ENCODE measurements at places on chromosomes 7 and 10. TPM values are rescaled to one million over a fixed set of nuclear protein-coding genes. Genes with fewer than 3 reads are reported as not detected.
A peak's percentile ranks its signal among the peaks of the same experiment; 100 is the strongest.

ASB10 gene
- not detected for total RNA-seq

SFXN4 gene
- total RNA-seq = 7.8 TPM

GRCh38 chr10:126397156-126397555, 8.9 kb upstream of the ADAM12 start:
- peaks cover 4% of the 10 kb centered on the region for H3K4me1 ChIP-seq
- no peak for DNase-seq
- no peak overlapping the region for H3K4me3 ChIP-seq
- no peak overlapping the region for H3K27ac ChIP-seq
- no peaks in the 10 kb centered on the region for H3K36me3 ChIP-seq

GRCh38 chr7:39088730-39089593, 111.3 kb downstream of the POU6F2 start:
- H3K4me3 ChIP-seq = no peak overlapping the region
- H3K27me3 ChIP-seq = peaks cover 7% of the 10 kb centered on the region
- no peaks in the 10 kb centered on the region for H3K4me1 ChIP-seq
- H3K36me3 ChIP-seq = no peaks in the 10 kb centered on the region
- DNase-seq = no peak
- H3K27ac ChIP-seq = no peak overlapping the region

GRCh38 chr10:5607594-5607993, 58.8 kb downstream of the ASB13 start:
- no peak overlapping the region for H3K4me3 ChIP-seq
- no peaks in the 10 kb centered on the region for H3K4me1 ChIP-seq
- H3K27me3 ChIP-seq = no peaks in the 10 kb centered on the region
- H3K27ac ChIP-seq = no peak overlapping the region
- no peak for DNase-seq

- H3K4me3 ChIP-seq = no peak overlapping the region
- H3K36me3 ChIP-seq = peaks cover 8% of the 10 kb centered on the region
- peaks cover 10% of the 10 kb centered on the region for H3K27me3 ChIP-seq
- no peak overlapping the region for H3K27ac ChIP-seq
- H3K4me1 ChIP-seq = peaks cover 12% of the 10 kb centered on the region
Measured at GRCh38 chr7:991729-992656, 9.0 kb downstream of the CYP2W1 start.

GRCh38 chr7:122166275-122166674, 22.2 kb upstream of the AASS start:
- H3K4me3 ChIP-seq = no peak overlapping the region
- no peaks in the 10 kb centered on the region for H3K36me3 ChIP-seq
- no peak overlapping the region for H3K27ac ChIP-seq
- no peak for DNase-seq

DNA sequence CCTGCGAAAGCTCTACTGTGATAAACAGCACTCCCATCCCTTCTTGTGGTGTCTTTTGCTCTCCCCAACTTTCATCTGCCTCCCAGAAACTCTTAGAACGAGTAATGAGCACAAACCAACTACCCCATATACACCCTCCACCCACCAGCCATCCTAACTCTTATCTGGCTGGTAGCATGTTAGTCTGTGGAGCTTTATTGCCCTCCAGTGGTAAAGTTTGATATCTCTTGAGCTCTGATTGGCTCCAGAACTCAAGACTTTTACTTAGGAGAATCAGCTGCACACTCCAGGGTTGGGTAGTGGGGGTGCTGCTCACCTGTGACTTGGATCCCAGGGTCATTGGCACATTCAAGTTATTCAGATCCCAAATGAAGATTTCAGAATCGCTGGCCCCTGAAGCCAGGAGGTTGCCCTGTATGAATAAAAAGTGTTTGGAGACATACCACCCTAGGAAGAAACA, 10.9 kb downstream of the SEC31B start:
- H3K27ac ChIP-seq = peak overlapping the region; percentile 36
- peaks cover 48% of the 10 kb centered on the region for H3K4me1 ChIP-seq
- peak; percentile 39 for DNase-seq
- peak overlapping the region; percentile 2 for H3K4me3 ChIP-seq

DNA sequence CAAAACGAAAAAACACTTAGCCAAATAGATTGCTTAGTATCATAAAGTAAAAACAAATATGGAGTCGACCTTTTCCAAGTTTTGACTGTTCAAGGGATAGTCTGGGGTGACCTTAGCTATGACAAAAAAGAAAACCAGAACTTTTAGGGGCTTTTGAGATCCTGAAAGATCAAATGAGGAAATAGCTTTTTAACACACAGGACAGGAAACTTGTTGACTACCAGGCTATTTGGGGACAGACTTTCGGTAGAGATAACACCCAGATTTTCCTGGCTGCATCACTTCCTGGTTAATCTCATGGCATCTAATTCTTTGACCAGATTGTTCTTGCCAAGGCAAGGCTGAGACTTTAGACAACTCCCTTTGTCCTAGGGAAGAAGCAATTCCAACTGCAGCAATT, 34.5 kb upstream of the EGR2 start:
- peaks cover 13% of the 10 kb centered on the region for H3K4me1 ChIP-seq
- H3K4me3 ChIP-seq = no peak overlapping the region
- DNase-seq = no peak
- H3K27ac ChIP-seq = no peak overlapping the region

- H3K27ac ChIP-seq = no peak overlapping the region
- no peak for DNase-seq
- no peak overlapping the region for H3K4me3 ChIP-seq
- H3K36me3 ChIP-seq = no peaks in the 10 kb centered on the region
- H3K4me1 ChIP-seq = no peaks in the 10 kb centered on the region
- H3K27me3 ChIP-seq = no peaks in the 10 kb centered on the region
Measured at GRCh38 chr7:156034397-156034796, 222.1 kb upstream of the SHH start.

DNA sequence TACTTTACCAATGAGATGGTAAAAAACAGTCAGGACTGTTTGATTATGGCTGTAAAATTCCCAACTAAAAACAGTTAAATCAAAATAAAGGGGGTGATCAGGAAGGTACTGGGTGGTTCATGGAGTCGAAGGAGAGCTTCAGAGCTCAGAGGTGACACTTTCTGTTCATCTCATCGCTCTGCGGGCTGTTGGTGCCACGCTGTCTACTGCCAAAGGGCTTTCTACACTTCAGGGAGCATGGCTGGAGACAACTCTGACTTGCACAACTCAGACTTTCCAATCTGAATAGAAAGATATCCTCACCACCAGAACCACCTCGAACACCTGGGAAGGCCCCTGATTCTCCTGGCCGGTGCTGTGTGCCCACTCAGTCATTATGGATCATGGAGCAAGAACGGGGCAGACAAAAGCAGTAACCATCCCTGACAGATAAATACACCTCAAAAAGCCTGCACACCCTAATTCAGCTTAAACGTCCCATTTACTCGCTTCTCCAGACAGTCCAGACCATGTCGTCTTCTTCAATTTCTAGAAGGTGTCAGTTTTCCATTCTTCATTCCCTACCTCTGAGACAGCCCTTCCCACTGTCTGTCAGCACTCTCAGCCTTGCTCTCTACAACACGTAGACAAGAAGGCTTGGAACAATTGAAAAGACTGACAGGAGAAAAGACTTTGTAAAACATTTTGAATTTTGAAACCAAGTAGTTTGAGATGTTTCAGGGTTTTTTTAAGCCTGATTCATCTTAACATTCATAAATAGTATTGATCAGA, 348.7 kb upstream of the NFE2L3 start:
- no peak overlapping the region for H3K4me3 ChIP-seq
- no peak overlapping the region for H3K27ac ChIP-seq
- DNase-seq = no peak
- H3K36me3 ChIP-seq = no peaks in the 10 kb centered on the region

GRCh38 chr7:94666879-94667587, 11.1 kb upstream of the SGCE start:
- no peak overlapping the region for H3K4me3 ChIP-seq
- no peak overlapping the region for H3K27ac ChIP-seq
- no peaks in the 10 kb centered on the region for H3K27me3 ChIP-seq
- DNase-seq = no peak

DNA sequence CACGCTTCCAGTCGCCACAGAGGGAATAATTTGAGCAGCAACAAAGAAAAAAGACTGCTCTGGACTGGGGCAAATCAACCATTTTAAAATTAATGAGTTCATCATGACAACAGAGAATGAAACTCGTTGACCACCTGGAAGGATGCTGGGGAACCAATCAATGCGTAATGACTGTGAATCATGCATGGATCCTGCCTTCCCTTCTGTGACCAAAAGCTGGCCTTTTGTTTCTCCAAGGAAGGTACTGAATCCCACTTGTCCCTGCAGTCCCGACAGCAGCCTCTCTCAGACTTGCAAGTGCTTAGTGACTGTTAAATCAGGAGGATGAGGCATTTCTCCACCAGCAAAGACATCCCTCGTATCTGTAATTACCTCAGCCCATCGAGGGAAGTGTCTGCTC, 68.0 kb upstream of the TNS3 start:
- no peaks in the 10 kb centered on the region for H3K36me3 ChIP-seq
- peaks cover 6% of the 10 kb centered on the region for H3K4me1 ChIP-seq
- no peak overlapping the region for H3K27ac ChIP-seq
- H3K27me3 ChIP-seq = no peaks in the 10 kb centered on the region
- no peak overlapping the region for H3K4me3 ChIP-seq
- no peak for DNase-seq

GRCh38 chr7:139830292-139830691, 1.2 kb downstream of the TBXAS1 start:
- peaks cover 22% of the 10 kb centered on the region for H3K4me1 ChIP-seq
- H3K36me3 ChIP-seq = no peaks in the 10 kb centered on the region
- DNase-seq = no peak
- no peaks in the 10 kb centered on the region for H3K27me3 ChIP-seq
- peak overlapping the region; percentile 49 for H3K4me3 ChIP-seq

TMEM72 gene
- not detected for total RNA-seq

- DNase-seq = no peak
- peaks cover 5% of the 10 kb centered on the region for H3K4me1 ChIP-seq
- peaks cover 23% of the 10 kb centered on the region for H3K36me3 ChIP-seq
- no peak overlapping the region for H3K4me3 ChIP-seq
Measured at GRCh38 chr10:62005281-62005680, 103.8 kb downstream of the ARID5B start.

DNA sequence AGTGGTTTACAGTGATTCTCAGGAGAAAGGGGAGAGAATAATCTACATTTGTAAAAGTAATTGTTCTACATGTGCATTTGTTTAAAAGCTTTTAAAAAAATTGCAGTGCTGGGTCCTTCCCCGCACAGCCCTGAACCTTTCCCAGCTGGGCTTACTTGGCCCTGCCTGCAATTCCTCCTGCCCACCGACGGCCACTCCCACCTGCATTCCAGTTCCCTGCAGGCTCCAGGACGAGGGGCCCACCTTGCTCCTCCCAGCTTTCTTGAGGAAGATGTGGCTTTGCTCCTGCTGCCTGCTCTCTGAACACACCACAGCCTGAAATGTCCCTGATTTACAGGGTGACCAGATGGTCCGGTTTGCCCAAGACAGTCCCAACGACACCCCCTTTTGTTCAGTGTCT, 222.7 kb downstream of the PRPF18 start:
- no peak for DNase-seq
- peaks cover 12% of the 10 kb centered on the region for H3K4me1 ChIP-seq
- H3K27ac ChIP-seq = no peak overlapping the region
- H3K4me3 ChIP-seq = no peak overlapping the region
- no peaks in the 10 kb centered on the region for H3K27me3 ChIP-seq

TCAF2 gene
- total RNA-seq = 30.2 TPM

DNA sequence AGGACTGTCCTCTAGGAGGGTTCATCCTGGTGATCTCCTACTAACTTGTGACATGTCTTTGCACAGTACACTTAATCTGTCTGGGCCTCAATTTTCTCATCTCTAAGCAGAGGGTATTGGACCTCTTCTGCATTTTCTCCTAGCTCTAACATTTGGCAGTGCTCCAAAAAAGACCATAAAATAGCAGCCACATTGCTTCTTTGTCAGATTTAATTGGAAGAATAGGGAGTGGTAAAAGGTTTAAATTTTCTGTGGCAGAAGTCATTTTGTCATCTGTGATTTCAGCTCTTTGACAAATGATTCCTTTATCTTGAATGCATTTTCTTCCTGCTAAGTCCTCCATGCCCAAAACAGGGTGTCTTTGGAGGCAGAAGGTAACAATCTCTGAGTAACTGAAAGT, 289.9 kb upstream of the LRGUK start:
- H3K36me3 ChIP-seq = no peaks in the 10 kb centered on the region
- no peak overlapping the region for H3K4me3 ChIP-seq
- H3K27ac ChIP-seq = no peak overlapping the region
- H3K27me3 ChIP-seq = no peaks in the 10 kb centered on the region

FGFR2 gene
- total RNA-seq = 0.22 TPM

PMS2 gene
- 15.0 TPM for total RNA-seq

GRCh38 chr10:22464966-22465629, 119.8 kb downstream of the SPAG6 start:
- no peak overlapping the region for H3K4me3 ChIP-seq
- no peaks in the 10 kb centered on the region for H3K36me3 ChIP-seq
- H3K27me3 ChIP-seq = no peaks in the 10 kb centered on the region
- no peak overlapping the region for H3K27ac ChIP-seq

DNA sequence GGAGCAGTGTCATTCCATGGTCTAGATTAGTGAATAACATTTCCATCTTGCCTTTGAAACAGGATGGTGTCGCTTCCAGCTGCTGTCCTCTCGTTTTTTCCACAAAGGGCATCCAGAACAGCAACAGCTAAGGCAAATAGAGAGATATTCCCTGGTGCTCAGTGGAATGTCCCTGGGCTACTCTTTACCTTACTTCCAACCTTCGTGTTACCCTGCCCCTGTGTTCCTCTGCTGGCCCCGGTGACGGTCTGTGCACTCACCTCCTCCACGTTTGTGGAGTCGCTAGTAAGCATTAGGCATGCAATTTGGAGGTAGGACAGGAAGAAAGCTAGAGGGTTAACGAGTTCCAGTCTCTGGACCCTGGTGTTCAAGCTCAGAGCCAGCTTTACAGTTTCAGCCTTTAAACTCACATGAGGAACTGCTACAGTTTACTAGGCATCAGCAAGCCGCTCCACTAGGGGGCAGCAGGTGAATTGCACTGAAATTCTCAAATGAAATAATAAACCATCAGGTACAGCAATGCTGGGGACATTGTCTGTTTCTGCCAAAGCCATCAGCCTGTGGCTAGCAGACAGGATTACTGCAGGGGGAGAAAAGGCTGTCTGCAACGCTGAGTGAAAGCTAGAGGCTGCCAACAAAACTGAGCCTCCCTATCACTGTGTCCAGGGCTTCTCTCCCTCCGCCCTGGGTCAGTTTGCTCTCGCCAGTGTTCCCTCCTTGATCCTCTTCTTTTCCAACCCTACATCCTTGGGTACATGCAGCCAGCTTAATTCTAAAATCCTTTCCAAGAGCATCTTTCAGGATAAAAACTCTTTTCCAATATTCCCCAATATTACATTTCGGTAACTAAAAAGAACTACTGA, 9.0 kb downstream of the MRPL32 start:
- peaks cover 30% of the 10 kb centered on the region for H3K36me3 ChIP-seq
- no peaks in the 10 kb centered on the region for H3K27me3 ChIP-seq
- peak; percentile 58 for DNase-seq

CDHR1 gene
- 0.74 TPM for total RNA-seq
